Natural killer cell (primary cell): ENCODE measurements at places on chromosomes 4 and X. TPM values are rescaled to one million over a fixed set of nuclear protein-coding genes. Genes with fewer than 3 reads are reported as not detected.

GRCh38 chr4:39406763-39407583 is at the start of gene KLB:
Gene KLB (plus strand): TSS chr4:39406930. CDS start chr4:39406950, 20 bp downstream.
- H3K36me3 ChIP-seq: no peaks in the 10 kb centered on the region
- no peaks in the 10 kb centered on the region for H3K4me1 ChIP-seq
- H3K4me3 ChIP-seq: no peak within 1 kb of the TSS
- no peak for DNase-seq

DNA sequence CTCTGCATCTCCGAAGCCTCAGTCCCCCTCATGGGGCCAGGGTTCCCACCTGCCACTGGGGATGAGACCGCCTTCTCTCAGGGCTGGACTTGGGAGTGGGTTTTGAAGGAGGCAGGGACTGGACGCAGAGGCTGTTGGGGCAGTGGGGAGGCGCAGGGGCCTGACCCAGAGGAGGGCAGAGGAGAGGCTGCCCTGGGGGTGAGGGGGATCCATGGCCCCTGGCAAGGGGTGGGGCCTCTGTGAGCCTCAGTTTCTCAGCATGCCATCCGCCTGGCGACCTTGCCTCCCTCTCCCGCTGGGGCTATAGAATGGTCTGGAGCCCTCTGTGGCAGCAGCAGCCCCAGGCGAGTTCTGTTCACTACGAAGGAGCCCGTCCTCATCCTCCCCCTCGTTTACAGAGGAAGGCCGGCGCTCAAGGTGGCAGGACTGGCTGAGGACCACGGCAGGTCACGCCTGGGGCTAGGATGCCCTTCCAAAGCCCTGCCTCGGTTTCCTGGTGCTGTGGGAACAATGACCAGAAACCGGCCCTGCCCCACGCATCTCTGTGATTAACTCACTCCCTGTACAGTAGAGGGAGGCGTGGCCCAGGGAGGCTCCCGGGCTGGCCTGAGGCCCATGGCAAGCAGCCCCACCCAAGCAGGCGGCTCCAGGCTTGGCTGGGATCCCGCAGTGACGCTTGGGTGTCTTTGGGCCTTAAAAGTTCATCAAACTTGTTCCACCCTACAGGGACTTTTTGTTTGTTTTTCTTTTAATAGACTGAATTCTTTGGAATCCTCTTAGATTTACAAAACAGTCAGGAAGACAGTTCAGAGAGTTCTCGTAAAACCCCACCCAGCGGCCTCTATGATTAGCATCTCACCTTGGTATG is 16.0 kb upstream of the SH3TC1 start:
- no peak for DNase-seq
- H3K4me1 ChIP-seq: no peaks in the 10 kb centered on the region
- no peak overlapping the region for H3K4me3 ChIP-seq
- no peaks in the 10 kb centered on the region for H3K27me3 ChIP-seq
- no peak overlapping the region for H3K27ac ChIP-seq

GRCh38 chr4:155444721-155445120 is 68.0 kb upstream of the MAP9 start:
- no peak overlapping the region for H3K27ac ChIP-seq
- H3K36me3 ChIP-seq: no peaks in the 10 kb centered on the region
- H3K4me1 ChIP-seq: no peaks in the 10 kb centered on the region
- H3K27me3 ChIP-seq: no peaks in the 10 kb centered on the region

Gene PDGFRA
- total RNA-seq: not detected

Gene IGBP1
- total RNA-seq: 40.7 TPM

GRCh38 chr4:142944565-142944964 is 98.5 kb upstream of the INPP4B start:
- H3K4me3 ChIP-seq: no peak overlapping the region
- H3K27me3 ChIP-seq: no peaks in the 10 kb centered on the region
- H3K27ac ChIP-seq: no peak overlapping the region
- no peaks in the 10 kb centered on the region for H3K4me1 ChIP-seq

Gene CDX4
- not detected for total RNA-seq

Gene TMPRSS11B
- not detected for total RNA-seq

- H3K27ac ChIP-seq: no peak overlapping the region
- H3K27me3 ChIP-seq: no peaks in the 10 kb centered on the region
- no peaks in the 10 kb centered on the region for H3K4me1 ChIP-seq
- DNase-seq: no peak
- peaks cover 44% of the 10 kb centered on the region for H3K36me3 ChIP-seq
Measured at GRCh38 chr4:6619116-6619465, 21.4 kb upstream of the MRFAP1 start.

DNA sequence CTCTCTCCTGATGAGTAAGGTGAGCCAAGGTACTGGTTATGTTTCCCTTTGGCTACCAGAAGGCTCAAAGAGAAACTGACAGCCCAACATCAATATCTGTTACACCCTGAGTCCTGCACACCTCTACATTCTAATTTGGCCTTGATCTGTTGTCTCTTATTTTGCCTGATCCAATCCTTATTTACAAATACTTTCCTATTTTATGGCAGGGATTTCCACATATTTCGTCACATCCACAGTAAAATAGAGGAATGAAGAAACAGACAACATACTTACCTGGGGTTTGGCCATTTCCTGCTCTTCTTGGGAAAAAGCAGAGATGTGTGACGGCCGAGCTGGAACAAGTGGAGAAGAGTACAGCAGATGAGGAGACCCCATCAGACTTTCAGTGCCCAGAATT is 1.5 kb downstream of the ZNF182 start:
- DNase-seq: no peak
- H3K4me1 ChIP-seq: peaks cover 7% of the 10 kb centered on the region
- H3K27ac ChIP-seq: no peak overlapping the region
- no peaks in the 10 kb centered on the region for H3K27me3 ChIP-seq

- no peaks in the 10 kb centered on the region for H3K4me1 ChIP-seq
- no peak overlapping the region for H3K4me3 ChIP-seq
- DNase-seq: no peak
- no peaks in the 10 kb centered on the region for H3K27me3 ChIP-seq
- no peaks in the 10 kb centered on the region for H3K36me3 ChIP-seq
Measured at GRCh38 chr4:160319221-160319867, 1216.5 kb downstream of the RAPGEF2 start.

Gene VSIG4
- total RNA-seq: 1.3 TPM

- no peak overlapping the region for H3K4me3 ChIP-seq
- no peak for DNase-seq
- no peaks in the 10 kb centered on the region for H3K27me3 ChIP-seq
- no peak overlapping the region for H3K27ac ChIP-seq
Measured at GRCh38 chr4:140213749-140214148, 59.8 kb upstream of the MAML3 start.

- H3K27ac ChIP-seq: no peak overlapping the region
- H3K36me3 ChIP-seq: no peaks in the 10 kb centered on the region
- no peak overlapping the region for H3K4me3 ChIP-seq
- no peaks in the 10 kb centered on the region for H3K4me1 ChIP-seq
Measured at GRCh38 chrX:125012585-125012984, 307.1 kb upstream of the TEX13C start.

- H3K27ac ChIP-seq: no peak overlapping the region
- no peaks in the 10 kb centered on the region for H3K4me1 ChIP-seq
- DNase-seq: no peak
Measured at GRCh38 chr4:72666910-72667309, 97.9 kb upstream of the ADAMTS3 start.

GRCh38 chr4:8419222-8420041 is 21.1 kb downstream of the ACOX3 start:
- H3K36me3 ChIP-seq: peaks cover 9% of the 10 kb centered on the region
- DNase-seq: peak; percentile 60
- H3K27ac ChIP-seq: no peak overlapping the region

Gene ERCC6L
- 0.54 TPM for total RNA-seq

- H3K4me1 ChIP-seq: no peaks in the 10 kb centered on the region
- H3K27me3 ChIP-seq: no peaks in the 10 kb centered on the region
- no peaks in the 10 kb centered on the region for H3K36me3 ChIP-seq
- DNase-seq: no peak
Measured at GRCh38 chr4:139625093-139625455, 40.5 kb upstream of the MGST2 start.

- H3K4me1 ChIP-seq: no peaks in the 10 kb centered on the region
- no peaks in the 10 kb centered on the region for H3K27me3 ChIP-seq
- no peak overlapping the region for H3K27ac ChIP-seq
- H3K4me3 ChIP-seq: no peak overlapping the region
- no peaks in the 10 kb centered on the region for H3K36me3 ChIP-seq
Measured at GRCh38 chr4:167606551-167606950, 372.3 kb upstream of the SPOCK3 start.

GRCh38 chr4:125994430-125994829 is 679.7 kb downstream of the FAT4 start:
- H3K27ac ChIP-seq: no peak overlapping the region
- no peak overlapping the region for H3K4me3 ChIP-seq
- DNase-seq: no peak
- no peaks in the 10 kb centered on the region for H3K27me3 ChIP-seq
- no peaks in the 10 kb centered on the region for H3K36me3 ChIP-seq
- H3K4me1 ChIP-seq: no peaks in the 10 kb centered on the region

- H3K27me3 ChIP-seq: no peaks in the 10 kb centered on the region
- H3K36me3 ChIP-seq: no peaks in the 10 kb centered on the region
- no peak overlapping the region for H3K4me3 ChIP-seq
- H3K27ac ChIP-seq: no peak overlapping the region
Measured at GRCh38 chrX:119706616-119707015, 13.6 kb upstream of the SEPTIN6 start.

GRCh38 chrX:281166-281999 is at the start of gene PLCXD1:
Gene PLCXD1 (plus strand): TSS chrX:281381. CDS start chrX:284188, 2,807 bp downstream.
- H3K36me3 ChIP-seq: peaks cover 3% of the 10 kb centered on the region
- peak; percentile 24 for DNase-seq
- H3K27me3 ChIP-seq: no peaks in the 10 kb centered on the region

Gene PRRG3
- total RNA-seq: not detected

DNA sequence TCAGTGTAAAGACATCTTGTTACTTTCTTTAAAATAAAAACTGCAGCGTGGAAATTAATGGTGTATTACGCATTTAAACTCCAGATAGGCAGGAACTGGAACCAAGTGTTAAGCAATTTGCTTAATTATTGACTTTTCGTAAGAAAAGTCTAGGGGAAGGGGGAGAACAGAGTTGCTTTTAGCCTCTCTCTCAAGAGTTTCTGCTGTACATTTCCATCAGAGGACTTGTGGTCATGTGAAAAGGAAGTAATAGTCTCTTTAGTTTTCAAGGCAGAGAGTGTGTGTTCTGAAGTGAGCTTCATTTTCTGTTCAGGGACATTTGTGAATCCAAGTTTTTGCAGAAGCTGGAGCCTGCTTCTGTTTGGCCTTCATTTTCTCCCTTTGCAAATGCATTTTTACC is 127.2 kb downstream of the UBE2K start:
- DNase-seq: no peak
- H3K27me3 ChIP-seq: no peaks in the 10 kb centered on the region
- no peak overlapping the region for H3K27ac ChIP-seq
- no peaks in the 10 kb centered on the region for H3K4me1 ChIP-seq

- no peaks in the 10 kb centered on the region for H3K36me3 ChIP-seq
- no peak for DNase-seq
- no peak overlapping the region for H3K27ac ChIP-seq
- no peaks in the 10 kb centered on the region for H3K4me1 ChIP-seq
- no peak overlapping the region for H3K4me3 ChIP-seq
Measured at GRCh38 chrX:45381366-45381765, 180.7 kb upstream of the DIPK2B start.

GRCh38 chr4:89316931-89317366 is 9.3 kb upstream of the GPRIN3 start:
- peaks cover 11% of the 10 kb centered on the region for H3K4me1 ChIP-seq
- H3K27me3 ChIP-seq: no peaks in the 10 kb centered on the region
- H3K4me3 ChIP-seq: no peak overlapping the region
- no peaks in the 10 kb centered on the region for H3K36me3 ChIP-seq

Gene CHRDL1
- total RNA-seq: not detected

Gene EVC2
- total RNA-seq: 1.5 TPM

DNA sequence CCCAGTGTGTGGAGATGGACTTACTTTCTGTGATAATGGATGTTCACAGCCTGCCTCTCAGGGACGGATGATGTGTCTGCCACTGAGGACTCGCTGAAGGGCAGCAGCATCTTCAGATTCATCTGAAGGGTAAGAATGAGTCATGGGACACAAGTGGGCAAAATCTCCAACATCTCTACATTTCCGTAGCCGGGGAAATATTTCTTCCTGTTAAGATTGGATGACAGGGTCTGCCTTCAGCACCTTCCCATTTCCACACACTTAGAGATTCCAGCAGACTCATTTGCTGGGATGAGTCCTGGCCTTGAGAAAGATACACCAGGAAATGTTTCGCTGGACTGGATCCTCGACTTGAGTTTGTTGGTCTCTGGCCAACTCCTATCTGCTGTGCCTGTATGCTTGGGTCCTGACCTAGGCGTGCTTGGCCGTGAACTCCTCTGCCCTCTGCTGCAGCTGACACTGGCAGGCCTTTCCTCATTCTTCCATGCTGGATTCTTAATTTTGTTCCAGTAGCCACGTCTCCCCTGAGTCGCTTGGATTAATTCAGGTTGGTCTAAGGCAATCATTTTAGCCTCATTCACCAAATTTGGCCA is 46.5 kb upstream of the SOD3 start:
- no peaks in the 10 kb centered on the region for H3K4me1 ChIP-seq
- no peak for DNase-seq
- H3K27ac ChIP-seq: no peak overlapping the region
- H3K4me3 ChIP-seq: no peak overlapping the region
- H3K27me3 ChIP-seq: no peaks in the 10 kb centered on the region

GRCh38 chr4:164876700-164877324 is at the start of gene APELA:
Gene APELA (plus strand): TSS chr4:164877178. CDS start chr4:164877332, 154 bp downstream.
- H3K27ac ChIP-seq: no peak within 1 kb of the TSS
- no peaks in the 10 kb centered on the region for H3K4me1 ChIP-seq
- no peaks in the 10 kb centered on the region for H3K36me3 ChIP-seq
- H3K27me3 ChIP-seq: no peaks in the 10 kb centered on the region

Gene NR3C2
- total RNA-seq: 4.2 TPM

GRCh38 chr4:88630756-88631155 is 38.5 kb downstream of the HERC3 start:
- no peaks in the 10 kb centered on the region for H3K4me1 ChIP-seq
- no peaks in the 10 kb centered on the region for H3K27me3 ChIP-seq
- H3K27ac ChIP-seq: no peak overlapping the region
- no peak for DNase-seq
- H3K36me3 ChIP-seq: no peaks in the 10 kb centered on the region
- H3K4me3 ChIP-seq: no peak overlapping the region
